H1 (cell line): ENCODE measurements at places on chromosomes 12 and 14.

DNA sequence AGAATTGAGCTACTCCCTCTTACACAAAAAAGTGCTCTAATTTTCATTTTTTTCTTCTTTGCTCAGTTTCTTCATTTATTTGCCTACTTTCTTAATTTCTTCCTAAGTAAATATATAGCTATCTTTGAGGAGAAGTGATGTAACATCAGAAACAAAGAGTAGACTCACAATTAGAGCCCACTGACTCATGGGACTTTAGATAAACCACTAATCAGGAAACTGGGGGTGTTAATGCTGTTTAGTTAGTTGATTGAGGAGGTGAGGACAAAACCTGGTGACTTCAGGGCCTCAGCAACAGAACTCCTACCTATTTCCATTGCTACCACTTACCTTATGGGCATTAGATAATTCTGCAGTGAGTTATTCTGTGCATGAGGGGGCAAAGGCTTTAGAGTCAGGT is 151.7 kb downstream of the MON2 start:
- DNase-seq: no peak

DNA sequence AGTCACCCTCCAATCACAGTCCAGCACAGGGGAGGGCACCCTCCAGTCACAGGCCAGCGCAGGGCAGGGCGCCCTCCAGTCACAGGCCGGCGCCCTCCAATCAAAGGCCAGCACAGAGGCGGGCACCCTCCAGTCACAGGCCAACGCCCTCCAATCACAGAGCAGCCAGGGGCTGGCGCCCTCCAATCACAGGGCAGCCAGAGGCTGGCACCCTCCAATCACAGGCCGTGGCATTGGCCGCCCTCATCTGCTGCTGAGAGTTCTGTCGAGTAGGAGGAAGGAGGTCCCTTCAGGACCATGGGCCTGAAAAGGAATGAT is 26.6 kb downstream of the DDX51 start:
- DNase-seq: no peak

DNA sequence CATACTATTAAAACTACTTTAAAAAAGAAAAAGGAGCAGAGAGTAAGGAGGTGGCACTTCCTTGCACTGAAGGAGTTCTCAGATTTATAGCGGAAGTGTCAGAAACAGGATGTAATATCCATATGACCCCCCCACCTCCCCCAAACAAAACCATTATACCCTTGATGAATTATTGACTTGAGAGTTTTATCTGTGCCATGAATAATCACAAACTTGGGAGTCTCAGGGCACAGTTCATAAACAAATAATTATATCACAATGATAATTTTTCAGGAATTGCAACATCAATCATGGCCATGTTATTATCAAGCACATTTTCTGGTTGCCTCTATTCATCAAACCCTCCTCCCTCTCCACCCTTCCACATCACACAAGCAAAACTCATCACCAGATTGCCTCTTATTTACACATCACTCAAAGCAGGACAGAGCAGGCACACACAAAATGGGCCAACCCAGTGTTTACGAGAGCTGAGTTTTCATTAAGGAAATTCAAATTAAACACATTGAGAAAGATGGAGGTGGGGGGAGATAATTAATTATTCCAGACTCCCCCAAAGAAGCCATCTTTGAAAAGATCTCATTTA is 141.4 kb downstream of the EGLN3 start:
- no peak for DNase-seq

- DNase-seq: no peak
Measured at GRCh38 chr12:40511341-40511740, 180.9 kb upstream of the CNTN1 start.

- DNase-seq: no peak
Measured at GRCh38 chr12:100020370-100020769, 35.6 kb upstream of the ANKS1B start.

DNA sequence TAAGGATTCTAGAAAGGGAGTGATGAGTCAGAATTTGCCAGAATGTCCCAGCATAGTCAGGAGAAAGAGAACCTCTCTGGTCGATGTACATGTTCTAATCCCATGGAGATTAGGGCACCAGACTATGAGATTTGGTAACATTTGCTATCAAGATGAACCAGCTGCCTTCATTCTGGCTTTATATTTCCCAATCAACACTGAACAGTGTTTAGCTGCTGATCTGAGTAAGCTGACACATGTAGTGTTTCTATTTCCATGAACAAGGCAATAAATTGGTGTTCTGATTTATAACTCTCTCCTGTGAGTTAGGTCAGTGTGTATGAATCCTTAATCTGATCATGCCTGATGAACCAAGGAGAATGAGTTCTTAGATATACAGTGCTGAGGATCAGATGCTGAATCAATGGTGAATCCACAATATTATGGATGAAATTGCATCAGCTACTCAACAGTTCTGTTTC is 158.0 kb upstream of the AMIGO2 start:
- no peak for DNase-seq

DNA sequence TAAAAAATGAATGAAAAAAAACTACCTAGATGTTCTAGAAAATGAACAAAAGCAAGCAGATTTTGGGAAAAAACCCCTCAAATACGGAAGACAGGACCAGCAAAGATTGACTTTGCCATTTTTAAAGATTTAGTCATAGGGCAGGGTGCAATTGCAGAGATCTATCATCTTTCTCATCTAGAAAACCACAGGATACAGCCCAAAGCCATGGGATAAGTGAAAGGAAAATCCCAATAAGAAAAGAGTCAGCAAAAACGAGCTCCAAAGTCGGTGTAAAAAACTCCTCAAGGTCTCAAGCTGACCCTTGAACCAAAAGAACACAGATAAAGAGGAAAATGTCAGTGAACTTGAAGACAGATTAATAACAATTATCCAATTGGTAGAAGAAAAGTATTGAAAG is 28.0 kb downstream of the CEP290 start:
- DNase-seq: no peak

GRCh38 chr14:80862983-80863382 is 78.6 kb downstream of the CEP128 start:
- DNase-seq: no peak

GRCh38 chr12:49779581-49779980 is 38.2 kb downstream of the TMBIM6 start:
- DNase-seq: no peak

- DNase-seq: no peak
Measured at GRCh38 chr12:52975820-52976573, 27.1 kb downstream of the KRT18 start.

- DNase-seq: no peak
Measured at GRCh38 chr14:79573486-79573885, 637.8 kb downstream of the DIO2 start.

DNA sequence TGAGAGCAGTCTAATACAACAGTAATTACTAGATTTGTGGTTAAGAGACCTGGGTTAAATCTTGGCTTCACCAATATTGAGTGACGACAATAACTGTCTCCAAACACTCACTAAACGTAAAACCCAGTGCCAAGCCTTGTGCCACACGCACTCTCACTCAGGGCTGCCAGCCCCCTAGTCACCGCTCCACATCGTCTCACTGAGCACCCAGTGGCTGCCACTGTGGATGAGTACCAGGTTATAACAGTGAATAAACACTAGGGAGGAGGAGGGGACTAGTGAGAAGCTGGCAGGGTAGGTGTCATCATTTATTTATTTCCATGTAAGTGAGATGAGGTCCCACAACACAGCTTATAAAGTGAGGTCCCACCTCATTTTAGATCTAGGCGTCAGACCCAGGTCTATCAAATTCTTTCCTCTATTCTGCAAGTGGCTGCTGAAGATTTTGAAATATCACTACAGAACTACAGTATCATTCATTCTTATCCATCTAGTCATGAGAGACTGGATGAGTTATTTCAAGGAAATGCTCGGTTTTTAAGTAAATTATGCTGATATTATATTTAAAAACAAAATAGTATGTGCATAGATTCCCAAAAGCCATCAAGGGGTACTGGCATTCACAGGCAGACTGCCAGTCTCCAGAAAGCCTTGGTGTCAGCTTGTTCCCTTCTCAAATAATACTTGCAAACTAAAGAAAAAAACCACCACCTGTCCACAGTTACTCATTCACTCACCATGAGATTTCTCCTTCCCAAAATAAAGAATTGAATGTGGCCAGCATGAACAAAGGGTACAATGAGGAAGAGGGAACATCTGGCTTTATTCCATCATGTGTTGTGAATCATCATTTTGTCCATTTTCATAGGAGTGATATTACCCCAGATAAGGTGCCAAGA is 84.0 kb downstream of the PTPN21 start:
- no peak for DNase-seq
